Endothelial cell (in vitro differentiated cells): ENCODE measurements at places on chromosomes 4 and X. TPM values are rescaled to one million over a fixed set of nuclear protein-coding genes. Genes with fewer than 3 reads are reported as not detected.

POU3F4 gene
- not detected for total RNA-seq

PCDH18 gene
- total RNA-seq, result 14.8 TPM

DNA sequence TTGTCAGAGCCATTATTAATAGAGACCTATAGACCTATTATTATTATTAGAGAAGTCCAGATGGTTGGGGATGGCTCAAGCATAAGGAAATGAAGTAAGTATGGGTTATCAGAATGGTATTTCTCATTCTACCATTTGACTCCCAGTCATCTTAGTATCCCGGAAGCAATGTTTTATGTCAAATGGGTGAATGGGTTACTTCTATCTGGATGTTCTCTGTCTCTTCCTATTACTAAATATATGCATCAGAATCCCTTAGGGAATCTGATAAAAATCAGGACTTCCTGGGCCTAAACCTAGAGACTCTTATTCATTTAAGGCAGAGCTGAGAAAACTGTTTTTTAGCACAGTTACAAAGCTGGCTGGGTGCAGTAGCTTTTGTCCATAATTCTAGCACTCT, 149.9 kb downstream of the SLC10A7 start:
- DNase-seq, result no peak

DNA sequence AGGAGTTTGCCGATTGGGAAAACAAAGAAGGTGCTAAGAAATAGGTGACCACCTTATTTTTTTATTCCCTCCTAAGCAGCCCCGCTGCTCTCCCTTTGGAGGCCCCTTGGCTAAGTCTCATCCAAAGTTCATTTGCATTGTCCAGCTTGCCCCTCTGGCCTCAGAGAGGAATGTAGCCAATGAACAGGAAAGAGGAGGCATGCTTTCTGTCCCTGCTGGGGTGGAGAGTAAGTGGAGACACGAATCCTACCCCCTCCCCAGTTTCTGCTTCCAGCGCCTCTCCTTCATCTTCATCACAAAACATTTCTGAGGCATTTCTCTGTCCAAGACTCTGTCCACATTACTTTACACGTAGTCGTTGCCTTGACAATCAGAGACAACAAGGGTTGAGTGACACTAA, 38.7 kb downstream of the NLGN3 start:
- DNase-seq, result no peak

FAM9C gene
- total RNA-seq, result not detected
